D721Med (cell line): ENCODE measurements at places on chromosomes 3 and 15.
A peak's percentile ranks its signal among the peaks of the same experiment; 100 is the strongest.

DNA sequence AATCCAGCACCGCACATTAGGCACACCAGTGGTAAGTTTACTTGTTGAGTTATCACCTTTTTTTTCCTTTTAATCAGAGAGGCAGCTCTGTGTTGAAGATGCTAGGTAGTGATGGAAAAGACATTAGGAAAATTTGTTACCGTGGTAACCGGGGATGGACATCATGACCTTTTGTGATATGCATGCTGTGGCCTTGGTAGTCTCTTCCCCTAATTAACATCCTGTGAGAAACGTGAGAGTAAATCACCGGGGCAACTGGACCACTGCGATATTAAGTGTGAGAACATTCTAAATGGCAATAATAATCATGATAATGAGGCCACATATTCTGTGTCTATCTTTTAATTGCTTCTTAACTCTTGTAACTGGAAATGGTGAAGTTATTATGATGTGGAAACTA lies 362.0 kb downstream of the CACNA2D3 start:
- DNase-seq: no peak

DNA sequence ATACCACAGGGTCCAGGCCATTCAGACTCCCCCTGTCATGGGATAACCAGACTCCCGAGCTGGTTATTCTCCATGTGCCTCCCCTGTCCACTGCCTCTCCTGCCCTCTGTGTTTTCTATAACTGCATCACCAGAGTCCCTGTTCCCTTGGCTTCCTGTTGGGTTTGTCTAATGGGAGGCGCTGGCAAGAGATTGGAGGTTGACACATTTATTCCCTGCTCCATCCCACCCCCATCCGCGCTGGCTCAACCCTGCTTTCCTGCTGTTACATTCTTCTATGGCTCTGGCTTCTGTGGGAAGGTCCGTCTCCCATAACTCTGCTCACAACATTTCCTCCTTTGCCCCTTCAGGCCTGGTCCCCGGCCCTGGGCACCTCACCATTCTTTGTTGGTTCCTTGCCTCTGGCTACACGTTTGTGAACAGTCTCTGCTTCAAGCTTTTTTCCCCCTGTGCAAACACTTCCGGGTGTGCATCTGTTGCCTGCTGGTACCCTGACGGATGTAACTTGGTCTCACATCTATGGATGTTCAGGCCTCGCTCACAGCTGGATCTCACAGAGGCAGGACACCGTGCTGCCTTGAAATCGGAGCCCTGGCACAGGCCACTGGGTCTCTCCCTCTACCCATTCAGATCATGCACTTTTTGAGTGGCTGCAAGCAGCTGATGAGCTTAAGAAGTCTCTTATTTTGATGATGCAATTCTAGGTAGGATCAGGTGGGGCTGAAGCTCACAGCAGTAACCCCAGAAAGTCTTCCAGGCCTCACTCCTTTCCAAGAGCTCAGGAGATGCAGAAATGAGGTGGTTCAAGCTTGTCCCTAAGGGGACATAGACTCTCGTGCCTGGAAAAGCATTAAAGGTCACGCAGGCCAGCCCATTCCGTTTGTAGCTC lies 68.6 kb upstream of the ATP13A3 start:
- no peak for DNase-seq

DNA sequence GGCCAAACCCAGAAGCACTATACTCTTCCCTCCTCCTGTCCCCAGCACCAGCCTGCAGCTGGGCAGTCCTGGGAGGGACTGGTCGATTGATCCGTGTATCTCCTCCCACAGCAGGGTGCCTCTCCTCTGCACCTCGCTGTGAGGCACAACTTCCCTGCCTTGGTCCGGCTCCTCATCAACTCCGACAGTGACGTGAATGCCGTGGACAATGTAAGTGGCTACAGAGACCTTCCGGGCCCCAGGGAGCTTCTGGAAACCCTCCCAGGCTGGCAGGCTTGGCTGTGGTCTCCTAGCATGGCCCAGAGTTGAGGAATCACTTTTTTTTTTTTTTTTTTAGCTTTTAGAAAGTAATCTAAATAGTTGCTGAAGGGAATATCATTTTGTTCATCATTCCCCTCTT lies 30.7 kb downstream of the ANKDD1A start:
- no peak for DNase-seq

- DNase-seq: no peak
Observed at GRCh38 chr3:47512416-47513124, 942 bp downstream of the ELP6 start.

- DNase-seq: no peak
Observed at GRCh38 chr3:104102386-104102785, 1264.3 kb upstream of the ALCAM start.

- no peak for DNase-seq
Observed at GRCh38 chr15:51067510-51067909, 27.2 kb downstream of the TNFAIP8L3 start.

- DNase-seq: no peak
Observed at GRCh38 chr15:67116742-67117141, 51.3 kb downstream of the SMAD3 start.

DNA sequence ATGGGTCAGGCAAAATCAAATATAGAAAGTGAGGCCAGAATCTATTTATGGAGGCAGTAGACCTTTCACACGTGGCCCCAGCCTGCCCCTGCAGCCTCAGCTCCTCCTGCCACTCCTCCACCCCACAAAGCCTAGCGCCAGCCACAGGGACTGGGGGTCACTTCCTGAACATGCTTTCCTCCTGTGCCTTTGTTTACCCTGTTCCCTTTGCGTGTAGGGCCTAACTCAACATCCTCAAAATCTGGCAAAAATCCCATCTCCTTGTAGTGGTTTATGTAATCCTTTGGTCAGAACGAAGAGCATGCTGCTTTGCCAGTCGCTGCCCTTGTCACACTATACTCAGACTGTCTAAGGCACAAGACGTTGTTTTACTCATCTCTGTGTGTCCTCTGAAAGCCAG lies 39.6 kb downstream of the KBTBD12 start:
- DNase-seq: no peak

DNA sequence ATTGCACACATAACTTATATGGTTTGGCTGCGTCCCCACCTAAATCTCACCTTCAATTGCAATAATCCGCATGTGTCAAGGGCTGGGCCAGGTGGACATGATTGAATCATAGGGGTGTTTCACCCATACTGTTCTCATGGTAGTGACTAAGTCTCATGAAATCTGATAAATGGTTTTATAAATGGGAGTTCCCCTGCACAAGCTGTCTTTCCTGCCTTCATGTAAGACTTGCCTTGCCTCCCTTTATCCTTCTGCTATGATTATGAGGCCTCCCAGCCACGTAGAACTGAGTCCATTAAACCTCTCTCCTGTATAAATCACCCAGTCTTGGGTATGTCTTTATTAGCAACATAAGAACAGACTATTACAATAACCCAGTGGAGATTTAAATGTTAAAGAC lies 653.9 kb downstream of the ROBO1 start:
- DNase-seq: no peak

GRCh38 chr3:48338635-48339034 lies 5.2 kb upstream of the SPINK8 start:
- no peak for DNase-seq

- no peak for DNase-seq
Observed at GRCh38 chr3:35524856-35525255, 114.5 kb upstream of the ARPP21 start.

DNA sequence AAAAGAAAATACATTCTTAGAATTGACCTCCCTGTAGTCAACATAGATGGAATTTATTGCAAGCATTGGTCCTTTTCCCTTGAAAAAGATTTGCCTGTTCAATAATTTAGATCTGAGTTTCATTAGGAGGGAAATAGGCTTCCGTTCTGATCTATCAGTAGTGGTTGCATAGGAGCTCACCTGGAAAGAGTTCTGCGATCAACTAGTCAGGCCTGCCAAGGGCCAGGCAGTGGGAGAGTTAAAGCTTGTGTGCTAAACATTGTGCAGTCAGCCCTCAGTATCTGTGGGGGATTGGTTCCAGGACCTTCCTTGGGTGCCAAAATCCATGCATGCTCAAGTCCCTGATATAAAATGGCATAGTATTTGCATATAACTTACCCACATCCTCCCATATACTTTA lies 29.6 kb upstream of the IDH2 start:
- DNase-seq: no peak

- DNase-seq: no peak
Observed at GRCh38 chr3:72666447-72666755, 181.8 kb downstream of the SHQ1 start.

DNA sequence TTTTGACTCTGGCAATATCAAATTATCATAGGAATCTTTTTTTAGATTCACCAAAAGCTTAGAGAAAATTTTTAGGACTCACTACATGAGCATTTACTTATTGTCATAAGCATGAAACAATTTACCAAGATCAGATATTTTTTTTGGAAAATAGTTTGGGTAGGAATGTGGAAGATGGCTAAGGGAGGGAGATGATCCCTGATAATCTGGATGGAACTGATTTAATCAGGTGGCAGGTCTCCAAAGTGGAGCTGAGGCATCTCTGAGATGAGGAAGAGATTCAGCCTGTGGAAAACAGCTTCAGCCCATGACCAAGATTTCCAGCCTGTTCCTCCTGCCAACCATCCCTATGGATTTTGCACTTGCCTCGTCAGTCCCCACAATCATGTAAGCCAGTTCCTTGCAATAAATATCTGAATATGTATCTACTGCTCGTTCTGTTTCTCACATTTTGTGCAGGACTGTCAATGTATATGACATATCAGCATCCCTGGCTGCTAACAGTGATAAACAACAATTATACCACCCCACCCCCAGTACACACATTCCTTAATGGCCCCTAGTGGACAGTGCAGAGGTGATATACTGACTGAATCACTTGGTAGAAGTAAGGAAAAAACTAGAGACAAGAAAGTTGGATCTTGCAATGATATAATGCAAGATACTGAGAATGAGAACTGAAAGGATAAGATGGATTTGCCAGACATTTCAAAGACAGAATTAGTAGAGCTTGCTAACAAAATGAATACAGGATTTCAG lies 183.8 kb downstream of the NEK10 start:
- no peak for DNase-seq

DNA sequence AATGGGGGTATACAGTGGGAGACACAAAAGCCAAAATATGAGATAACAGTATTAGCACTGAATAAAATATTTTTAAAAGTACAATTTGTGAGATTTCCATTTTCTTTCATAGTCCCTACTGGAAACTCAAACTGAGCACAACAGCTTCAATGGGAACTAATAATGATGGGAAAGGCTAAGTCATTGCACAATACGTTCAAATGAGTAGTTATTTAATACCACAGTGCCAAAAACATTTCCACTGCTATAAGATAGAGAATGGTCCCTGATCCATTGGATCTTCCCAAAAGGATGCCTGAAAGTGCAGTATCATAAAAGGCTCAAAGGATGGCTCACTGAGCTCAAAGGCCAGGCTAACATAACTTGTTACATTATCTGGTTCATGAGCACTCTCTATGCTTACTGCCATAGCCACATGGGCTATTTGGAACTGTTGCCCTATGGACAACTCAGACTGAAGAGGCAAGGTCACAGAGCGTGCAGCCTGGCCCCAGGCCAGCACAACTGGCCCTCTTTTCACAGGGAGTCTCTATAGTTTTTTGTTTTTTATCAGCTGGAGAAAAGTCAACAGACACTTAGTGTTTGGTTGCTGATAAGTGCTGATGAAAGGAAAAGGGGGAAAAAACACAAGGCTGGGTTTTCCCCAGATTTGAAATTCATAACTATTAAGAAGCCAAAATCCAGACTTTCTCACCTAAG lies 54.1 kb upstream of the PPIB start:
- DNase-seq: no peak

DNA sequence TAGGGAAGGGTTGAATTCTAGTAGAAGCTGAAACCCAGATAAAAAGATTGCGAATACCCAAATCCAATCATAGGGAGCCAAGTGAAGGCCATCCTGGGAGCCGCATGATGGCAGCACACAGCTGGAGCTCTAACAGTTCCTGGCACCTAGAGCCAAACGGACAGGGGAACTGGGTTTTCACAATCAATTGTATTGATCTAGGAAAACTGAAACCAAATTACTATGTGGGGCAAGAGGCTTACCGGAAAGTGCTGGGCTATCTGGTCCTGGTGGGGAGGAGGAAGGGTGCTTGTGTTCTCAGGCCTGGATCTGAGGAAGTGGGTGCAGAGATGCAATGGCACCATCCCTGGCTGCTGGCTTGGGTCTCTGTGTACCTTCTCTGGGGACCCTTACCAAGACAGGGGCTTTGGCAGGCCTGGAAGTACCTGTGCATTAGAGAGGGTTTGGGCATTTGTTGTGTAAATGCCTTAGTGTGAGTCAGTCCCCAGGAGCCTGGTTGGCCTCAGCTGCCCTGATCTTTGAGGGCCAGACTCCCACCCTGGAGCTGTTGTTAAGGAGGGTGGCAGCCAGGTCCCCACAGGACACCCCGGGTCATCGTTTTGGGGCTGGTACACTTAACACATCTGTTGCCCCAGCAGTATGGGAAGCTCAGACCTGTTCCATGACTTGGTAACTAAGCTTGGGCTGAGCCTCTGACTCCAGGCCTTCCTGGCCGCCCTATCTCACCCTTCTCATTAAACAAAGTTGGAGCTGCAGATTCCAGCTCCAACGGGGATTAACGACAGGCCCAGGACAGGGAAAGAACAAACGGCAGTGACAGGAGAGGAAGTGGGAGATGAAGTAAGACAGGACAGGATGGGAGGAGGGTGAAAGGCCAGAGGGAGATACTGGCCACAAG lies 8.9 kb upstream of the FURIN start:
- no peak for DNase-seq

DNA sequence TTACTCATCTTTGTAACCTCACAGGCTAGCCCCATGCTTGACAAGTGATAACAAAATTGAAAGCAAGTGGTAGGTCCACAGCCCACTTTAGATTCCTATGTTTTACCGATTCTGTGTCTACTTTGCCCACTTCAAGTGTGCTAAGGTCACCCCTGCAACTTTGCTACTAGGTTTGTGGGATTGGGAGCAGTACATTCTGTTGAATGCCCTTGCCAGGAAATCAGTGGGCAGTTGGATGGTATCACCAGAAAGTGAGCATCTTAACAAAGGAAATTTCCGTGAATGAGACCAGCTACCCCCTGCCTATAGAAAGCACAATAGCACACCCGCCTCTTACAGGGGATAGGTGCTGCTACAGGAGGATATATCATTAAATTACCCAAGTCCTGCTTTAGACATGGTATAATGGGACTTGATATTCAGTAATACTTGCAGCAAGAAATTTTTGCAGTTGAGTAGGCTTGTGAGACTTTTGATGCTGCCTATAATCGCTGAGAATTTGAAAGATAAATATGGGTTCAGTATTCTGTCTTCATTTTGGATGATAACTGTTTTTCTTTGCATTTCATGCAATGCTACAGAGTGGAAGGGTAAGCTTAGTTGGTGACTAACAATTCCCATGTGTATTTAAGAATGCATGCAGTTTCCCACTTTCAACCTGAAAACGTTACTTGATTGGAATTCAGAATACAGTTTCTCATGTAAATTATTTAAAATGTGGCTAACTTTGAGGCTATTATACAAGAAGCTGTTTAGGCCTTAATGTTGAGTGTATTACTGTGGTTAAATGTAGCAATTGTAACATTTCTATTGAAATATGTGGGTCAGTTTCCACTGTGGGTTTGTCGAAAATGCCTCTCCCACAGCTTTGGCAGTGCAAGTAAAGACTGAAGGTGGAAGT lies 9.5 kb downstream of the EBLN2 start:
- DNase-seq: no peak

GRCh38 chr3:133989936-133990702 lies 39.6 kb downstream of the SLCO2A1 start:
- peak; percentile 45 for DNase-seq
